ENCODE measurements at places on chromosomes 1 and 21.
A peak's percentile ranks its signal among the peaks of the same experiment; 100 is the strongest.

GRCh38 chr21:46665566-46665965 is 30.1 kb downstream of the PRMT2 start:
- no peak for DNase-seq

DNA sequence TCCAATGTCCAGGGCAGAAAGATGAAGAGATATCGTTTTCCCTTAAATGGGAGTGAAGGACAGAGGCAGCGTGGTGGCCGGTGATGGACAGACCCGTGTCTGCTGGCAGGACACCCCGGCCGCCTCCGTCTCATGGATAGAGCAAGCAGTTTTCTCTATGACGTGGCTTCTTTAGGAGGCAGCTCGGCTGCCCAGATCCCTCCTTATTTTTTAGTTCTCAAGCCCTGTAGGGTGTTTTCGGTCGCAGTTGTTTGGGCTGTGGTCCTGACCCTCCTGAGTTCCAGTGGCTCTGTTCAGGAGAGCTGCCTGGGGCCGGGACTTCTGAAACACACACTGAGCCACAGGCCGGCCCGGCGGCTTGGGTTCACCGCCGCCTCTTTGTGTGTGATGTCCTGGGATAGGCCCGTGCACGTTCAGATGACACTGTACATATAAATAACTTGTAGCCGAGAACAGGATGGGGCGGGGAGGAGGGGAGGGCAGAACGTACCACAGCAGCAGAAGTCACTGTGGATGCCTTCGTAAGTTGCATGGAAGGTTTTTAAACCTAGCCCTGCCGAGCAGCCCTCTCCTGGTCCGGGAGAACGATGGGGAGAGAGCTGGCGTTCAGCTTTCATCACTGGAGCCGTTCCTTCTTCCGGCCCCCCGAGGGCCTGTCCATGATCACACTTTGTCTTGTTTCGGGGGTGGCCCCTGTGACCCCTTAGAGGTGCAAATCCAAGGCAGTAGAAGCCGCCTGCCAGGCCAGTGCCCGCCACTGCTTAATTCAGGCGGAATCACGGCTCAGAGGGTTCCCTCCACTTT is 65.2 kb downstream of the SIK1 start:
- no peak for DNase-seq

DNA sequence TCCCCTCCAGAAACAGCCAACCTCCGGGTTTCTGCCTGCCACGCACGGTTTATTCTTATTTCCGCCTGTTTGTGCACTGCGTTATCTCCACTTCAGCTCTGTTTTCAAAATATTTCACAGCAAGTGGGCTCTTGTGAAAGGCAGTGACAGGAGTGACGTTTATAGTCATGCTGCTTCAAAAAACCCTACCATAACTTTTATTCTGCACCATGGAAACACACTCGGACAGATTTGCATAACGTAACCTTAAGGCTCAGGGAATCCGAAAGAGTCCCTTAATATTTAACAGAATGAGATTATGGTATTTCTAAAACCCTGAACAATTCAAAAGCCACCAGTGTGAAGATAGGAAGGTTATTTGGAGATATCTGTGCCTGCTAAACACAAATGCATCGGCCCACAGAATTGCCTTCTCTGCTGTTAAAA is 782 bp upstream of the SDE2 start:
- no peak for DNase-seq

- DNase-seq, result peak; percentile 50
These were observed 132.8 kb downstream of the TNFSF18 start for GRCh38 chr1:172917972-172918371.

DNA sequence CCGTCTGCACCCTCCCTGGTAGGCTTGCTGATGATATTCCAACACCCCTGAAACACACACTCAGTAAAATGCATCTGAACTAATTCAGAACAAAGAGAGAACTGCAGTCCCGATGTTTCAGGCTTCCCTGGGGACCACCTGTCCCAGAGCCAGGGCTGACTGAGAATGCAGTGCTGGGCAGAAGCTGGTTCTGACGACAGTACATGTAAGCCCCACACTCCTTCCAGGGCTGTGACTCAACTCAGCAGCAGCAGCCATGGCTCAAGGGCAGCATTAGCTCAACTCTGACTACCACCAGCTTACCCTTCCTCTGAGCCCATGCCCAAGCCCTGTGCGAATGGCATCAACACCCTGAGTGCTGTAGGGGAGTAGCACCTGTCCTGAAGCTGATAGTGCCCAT is 56.4 kb upstream of the SIPA1L2 start:
- DNase-seq, result no peak

DNA sequence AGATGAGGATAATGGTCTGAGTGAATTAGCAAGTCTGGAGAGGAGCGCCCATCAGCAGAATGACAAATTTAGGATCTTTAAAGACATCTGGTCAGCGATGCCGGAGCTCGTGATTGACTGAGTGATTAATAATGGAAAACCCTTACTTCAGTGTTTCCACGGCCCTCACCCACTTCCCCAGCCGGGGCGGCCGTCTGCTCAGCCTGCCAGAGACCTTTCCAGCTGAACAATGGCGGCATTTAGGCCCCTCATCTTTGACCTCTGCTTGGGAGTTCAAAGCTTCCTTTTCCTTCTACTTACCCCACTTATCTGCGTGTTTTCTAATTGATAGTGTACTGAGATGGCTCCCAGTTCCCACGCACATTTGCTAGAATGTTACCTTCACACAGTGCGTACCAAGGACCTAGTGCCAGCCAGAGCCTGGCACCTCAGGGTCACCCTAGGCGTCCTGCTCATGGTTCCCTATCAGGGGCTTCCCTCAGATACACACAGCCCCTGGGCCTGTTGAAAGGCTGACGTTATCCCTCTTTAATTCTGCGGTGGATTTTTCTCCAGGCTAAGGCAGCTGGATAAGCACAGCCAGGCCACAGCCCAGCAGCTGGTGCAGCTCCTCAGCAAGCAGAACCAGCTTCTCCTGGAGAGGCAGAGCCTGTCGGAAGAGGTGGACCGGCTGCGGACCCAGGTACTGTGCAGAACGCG is 232.8 kb downstream of the SDCCAG8 start:
- DNase-seq, result no peak

DNA sequence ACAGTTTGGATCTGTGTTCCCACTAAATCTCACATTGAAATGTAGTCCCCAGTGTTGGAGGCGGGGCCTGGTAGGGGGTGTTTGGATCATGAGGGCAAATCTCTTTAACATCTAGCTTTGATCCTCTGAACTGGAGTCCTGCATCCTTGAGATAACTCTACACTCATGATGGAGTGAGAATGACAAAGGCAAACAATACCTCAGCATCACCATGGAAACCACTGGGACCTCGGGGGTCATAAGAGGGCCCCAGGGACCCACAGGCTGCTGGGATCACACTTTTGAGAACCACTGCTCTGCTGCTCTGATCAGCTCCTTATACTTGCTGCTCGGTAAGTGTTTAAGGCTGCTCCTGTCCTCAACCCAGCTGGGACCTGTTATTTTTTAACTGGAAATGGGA is 13.4 kb upstream of the OBSCN start:
- DNase-seq, result no peak

DNA sequence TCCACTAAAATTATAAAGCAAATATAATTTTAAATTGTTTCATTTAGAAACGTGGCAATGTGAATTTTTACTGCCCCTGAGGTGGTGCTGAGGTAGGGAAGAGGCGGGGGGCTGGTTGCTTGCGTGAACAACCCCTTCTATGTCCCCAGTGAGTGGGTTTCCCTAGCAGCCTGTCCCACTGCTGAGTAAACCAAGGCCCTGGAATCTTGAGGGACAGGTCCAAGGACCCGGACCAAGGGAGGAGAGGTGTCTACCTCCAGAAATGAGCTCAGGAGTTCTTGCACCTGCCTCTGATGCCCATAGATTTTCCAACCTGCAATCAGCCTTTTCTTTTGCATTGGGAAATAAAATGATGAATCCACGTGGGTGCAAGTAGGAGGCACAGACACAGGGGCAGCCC is 649 bp upstream of the LDLRAD1 start:
- DNase-seq, result no peak

DNA sequence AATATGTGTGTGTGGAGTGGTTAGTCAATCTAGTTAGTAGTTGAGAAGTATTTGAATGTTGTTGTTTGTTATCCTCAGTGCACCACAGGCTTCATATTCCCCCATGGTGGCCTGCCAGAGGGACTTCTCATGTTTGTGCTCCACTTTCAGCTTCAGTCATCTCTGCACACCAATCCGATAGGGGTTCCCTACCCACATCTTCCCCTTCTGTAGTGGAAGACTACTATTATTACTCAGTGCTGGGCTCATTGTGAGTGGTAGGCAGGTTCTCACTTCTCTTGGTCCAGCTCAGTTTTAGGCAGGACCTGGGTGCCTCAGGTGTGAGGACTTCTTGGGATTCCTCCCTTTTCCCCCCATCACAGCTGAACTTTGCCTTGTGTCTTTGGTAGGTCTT is 14.2 kb downstream of the MT1HL1 start:
- no peak for DNase-seq

- no peak for DNase-seq
These were observed 21.3 kb downstream of the FMO2 start for GRCh38 chr1:171206204-171206977.

DNA sequence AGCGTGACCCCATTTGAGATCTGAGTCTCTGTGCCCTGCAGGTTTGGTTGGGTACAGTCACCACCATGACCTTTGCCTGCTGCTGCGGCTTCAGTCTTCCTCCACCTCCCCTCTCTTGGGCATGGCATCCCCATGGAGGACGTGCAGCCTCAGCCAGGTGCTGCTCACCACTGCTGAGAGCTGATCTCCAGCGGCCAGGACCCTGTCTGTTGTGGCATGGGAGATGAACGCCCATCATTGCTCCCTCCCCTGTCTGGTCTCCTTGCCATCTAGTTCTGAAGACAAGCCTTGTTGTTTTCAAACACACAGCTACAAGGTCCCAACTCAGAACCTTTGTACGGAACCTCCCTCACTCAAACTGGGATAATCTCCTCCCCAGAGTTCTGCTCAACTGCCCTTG is 19.2 kb upstream of the PKP1 start:
- no peak for DNase-seq

GRCh38 chr1:102967786-102968185 is 140.5 kb downstream of the COL11A1 start:
- DNase-seq, result no peak

DNA sequence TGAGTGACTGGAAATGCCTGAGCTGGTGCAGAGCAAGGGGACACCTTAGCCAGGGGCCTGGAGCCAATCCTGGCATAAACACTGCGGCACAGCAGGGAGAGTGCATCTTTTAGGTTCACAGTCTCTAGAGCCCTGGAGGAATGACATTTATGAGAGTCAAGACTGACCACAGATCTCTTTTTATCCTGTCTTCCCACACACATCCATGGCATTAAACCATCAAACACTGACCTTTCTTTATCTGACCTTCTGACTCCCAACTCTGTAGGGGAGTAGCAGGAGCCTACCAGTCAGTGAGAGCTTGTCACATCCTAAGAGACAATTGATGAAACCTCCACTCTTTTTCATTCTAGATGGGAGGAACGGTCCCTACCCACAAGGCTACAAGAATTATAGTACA is 7.9 kb downstream of the CD34 start:
- no peak for DNase-seq

GRCh38 chr1:235272851-235273250 is 55.1 kb downstream of the ARID4B start:
- no peak for DNase-seq

GRCh38 chr21:40556442-40556968 is 290.5 kb downstream of the DSCAM start:
- no peak for DNase-seq

- no peak for DNase-seq
These were observed 143.6 kb downstream of the VAV3 start for GRCh38 chr1:107821340-107821739.

GRCh38 chr1:105872817-105873216 is 1183.7 kb upstream of the PRMT6 start:
- DNase-seq, result no peak

DNA sequence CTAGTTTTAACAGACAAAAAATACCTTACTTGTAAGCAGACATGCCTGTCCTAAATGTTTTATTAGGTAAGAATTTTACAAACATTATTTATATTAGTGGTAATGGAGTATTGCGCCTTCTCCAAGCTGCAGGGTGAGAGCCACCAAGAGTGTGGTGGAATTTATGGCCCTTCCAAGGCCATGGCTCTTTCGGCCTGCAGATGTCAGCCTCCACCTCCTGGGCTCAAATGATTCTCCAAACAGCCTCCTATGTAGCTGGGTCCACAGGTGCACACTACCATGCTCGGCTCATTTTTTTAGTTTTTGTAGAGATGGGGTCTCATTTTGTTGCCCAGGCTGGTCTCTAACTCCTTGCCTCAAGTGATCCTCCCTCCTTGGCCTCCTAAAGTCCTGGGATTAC is 56.3 kb downstream of the ITGB3BP start:
- DNase-seq, result no peak

DNA sequence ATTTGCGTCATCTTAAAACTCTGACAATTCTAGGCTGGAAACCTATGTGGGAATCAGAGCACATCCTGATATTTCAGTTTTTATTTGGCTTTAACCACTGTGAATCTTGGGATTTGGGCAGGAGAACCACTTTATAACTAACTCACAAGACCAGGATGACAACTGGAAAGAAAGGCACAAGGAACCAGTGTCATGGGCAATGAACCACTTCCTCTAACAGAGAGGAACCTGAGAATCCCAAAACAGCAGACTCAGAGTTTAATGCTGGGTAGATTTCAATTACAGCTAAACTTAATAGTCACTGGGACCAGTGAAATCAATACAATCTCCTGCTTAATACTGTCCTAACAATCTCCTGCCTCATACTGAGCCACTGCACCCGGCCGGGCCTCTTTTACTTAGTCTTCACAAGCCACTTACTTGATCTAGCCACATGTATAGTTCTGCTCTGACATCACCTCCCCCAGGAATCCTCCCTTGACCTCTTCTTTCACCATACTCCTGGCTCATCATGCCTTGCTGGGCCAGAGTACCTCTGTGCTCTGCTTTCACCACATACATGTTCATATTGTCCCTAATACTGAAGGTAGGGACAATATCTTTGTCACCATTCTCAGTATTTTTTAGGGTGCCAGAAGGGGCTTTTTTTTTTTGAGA is 20.2 kb upstream of the SLFNL1 start:
- no peak for DNase-seq

DNA sequence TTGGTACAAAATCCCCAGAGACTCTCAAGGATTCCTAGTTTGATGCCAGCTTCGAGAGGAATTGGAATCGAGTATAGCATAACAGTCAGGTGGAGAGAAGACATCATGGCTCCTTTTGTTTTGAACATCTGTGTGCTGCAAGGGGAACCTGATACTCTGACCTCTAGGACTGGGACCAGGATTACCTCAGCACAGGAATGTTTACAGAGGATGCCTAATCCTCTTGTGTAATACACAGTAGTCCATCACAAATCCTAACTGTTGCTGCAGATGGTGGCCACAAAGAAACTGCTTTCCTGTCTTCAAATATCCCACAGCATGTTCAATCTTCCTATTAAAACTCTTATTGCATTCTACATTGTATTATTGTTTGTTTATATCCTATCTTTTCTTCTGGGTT is 111.8 kb upstream of the PRMT6 start:
- DNase-seq, result no peak

DNA sequence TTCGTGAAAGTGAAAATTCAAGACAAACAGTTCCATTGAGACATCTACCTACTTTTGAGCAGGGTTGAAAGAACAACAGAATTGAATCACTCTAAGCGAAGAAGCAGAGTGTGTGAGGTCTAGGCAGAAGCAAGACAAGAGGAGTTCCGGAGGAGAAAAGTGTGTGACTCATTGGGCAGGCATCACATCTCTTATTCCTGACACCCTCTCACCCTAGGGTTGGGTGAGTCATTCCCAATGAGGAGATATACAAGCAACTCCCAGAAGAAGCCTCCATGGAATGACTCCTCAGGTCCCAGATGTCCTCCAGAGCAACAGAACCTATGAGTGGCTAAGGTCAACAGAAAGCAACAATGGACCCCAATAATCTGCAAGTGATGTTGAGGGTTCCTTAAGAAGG is 138.1 kb downstream of the TPR start:
- peak; percentile 54 for DNase-seq

GRCh38 chr1:156372265-156372586 is 3.2 kb downstream of the RHBG start:
- DNase-seq, result no peak

Data from H54 (cell line).